ENCODE measurements at places on chromosomes 3 and 15.

DNA sequence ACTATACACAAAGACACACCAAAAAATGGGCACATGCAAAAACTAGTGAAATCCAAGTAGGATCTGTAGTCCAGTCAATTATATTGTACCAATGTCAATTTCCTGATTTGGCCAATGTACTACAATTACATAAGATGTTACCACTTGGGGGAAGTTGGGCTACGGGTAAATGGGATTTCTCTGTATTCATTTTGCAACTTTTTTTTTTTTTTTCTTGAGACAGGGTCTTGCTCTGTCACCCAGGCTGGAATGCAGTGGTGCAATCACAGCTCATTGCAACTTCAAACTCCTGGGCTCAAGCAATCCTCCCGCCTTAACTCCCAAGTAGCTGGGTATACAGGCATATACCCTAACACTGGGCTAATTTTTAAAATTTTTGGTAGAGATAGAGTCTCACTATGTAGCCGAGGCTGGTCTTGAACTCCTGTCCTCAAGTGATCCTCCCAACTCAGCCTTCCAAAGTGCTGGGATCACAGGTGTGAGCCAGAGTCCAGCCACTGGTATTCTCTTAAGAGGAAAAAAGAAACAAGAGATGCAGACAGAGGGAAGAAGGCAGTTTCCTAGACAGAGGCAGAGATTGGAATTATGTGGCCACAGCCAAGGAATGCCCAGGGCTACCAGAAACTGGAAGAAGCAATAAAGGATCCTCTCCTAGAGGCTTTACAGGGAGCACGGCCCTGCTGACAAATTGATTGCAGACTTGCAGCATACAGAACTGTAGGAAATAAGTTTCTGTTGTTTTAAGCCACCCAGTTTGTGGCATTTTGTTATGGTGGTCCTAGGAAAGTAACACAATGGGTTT, 33.3 kb downstream of the TFDP2 start:
- no peak for DNase-seq

DNA sequence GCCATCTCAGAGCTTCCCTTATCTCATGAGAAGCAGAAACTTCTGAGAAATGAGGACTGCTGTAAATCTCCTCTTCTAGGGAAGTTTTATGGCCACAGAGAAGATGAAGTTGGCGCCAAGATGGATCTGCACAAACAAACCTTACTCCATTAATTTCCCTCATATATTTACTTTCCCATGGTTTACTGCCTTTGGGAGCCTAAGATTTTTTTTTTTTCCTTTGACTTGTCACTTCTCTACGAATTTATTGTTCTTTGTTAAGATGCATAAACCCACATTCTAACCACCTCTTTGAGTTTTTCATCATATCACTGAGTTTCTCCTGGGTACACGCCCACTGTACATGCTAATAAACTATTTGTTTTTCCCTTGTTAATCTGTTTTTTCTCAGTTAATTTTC, 21.5 kb upstream of the NPTN start:
- no peak for DNase-seq

- no peak for DNase-seq
Measured at GRCh38 chr3:30026851-30027250, 579.5 kb upstream of the TGFBR2 start.

DNA sequence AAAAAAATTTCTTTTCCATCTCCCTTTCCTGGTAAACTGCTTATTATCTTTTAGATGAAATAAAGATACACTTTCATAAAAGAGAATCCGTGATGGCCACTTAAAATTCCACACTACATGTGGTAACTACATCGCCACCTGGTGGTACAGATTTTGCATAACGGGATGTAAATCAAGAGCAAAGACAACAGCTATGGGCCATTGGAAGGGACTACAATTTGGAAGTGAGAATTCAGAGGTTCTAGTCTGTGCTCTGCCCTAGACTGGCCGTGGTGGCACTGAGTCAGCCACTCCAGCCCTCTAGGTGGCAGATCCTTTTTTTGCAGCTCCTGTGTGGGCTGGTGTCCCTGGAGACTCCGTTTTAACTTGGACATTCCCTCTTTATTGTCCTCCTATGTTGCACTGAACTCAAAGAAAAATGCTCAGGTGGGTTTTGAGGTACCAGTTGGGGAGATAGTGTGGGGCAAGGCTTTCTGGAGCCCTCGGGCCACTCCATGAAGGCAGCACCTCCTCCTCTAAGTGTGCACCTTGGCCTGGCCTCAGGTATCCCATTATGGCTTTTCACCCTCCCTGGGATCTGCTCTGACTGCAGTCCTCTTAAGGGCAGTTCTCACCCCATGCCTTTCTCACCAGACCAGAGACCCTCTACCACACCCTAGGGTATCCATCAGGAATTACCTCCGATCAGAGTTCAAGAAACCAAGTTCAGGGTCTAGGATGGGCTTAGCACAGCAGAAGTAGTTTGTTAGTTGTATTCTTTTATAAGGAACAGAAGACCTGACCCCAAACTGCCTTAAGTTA, 54.9 kb downstream of the SPSB4 start:
- DNase-seq, result peak; percentile 76

DNA sequence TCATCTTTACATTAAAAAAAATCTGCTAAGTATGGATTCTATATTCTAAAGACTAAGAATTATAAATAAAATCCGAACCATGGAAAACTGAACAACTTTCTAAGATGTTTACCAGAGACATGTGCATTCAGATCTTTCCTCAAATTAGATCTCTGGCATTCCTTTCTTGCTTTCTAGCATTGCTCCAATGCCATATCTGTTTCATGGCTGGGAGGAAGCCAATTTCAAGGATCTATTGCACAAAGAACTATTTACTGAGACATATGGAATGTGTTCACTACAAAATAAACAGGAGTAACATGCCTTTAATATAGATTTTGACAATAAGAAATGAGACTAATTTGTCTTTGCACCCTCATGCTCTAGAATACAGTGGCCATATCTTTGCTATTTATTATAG, 45.1 kb upstream of the NANOGP8 start:
- DNase-seq, result no peak

DNA sequence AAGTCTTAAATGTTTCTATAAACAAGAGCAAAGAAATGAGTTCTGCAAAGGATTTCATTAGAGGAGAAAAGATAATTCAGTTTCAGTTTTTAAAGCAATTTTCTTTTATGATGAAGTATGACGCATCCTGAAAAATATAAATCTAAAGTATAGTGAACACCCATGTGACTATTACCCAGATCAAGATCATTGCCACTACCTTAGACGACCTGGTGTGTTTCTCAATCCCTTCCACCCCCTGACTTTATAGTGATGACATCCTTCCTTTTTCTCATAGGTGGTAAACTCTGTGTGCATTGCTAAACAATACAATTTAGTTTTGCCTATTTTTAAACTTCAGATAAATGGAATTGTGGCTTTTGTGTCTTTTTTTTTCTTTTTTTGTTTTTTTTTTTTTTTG, 8.4 kb downstream of the STT3B start:
- DNase-seq, result no peak

GRCh38 chr15:76401285-76401684, 64.7 kb downstream of the ISL2 start:
- no peak for DNase-seq

DNA sequence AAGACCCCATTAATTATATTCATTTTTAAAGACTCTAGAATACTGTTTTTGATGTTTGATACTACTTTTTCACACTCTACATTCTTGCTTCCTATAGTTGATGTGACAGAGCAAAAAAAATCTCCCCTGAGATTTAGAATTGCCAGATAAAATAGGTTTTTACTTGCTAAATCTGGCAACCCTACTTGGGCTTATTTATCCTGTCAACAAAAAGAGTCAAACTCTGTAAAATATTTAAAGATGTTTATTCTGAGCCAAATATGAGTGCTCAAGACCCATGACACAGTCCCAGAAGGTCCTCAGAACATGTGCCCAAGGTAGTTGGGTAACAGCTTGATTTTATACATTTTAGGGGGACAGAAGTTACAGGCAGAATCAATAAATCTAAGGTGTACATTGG, 72.3 kb downstream of the DAPK2 start:
- no peak for DNase-seq

- no peak for DNase-seq
Measured at GRCh38 chr3:157423337-157423736, 13.3 kb upstream of the PTX3 start.

GRCh38 chr3:153090973-153091372, 71.1 kb upstream of the RAP2B start:
- no peak for DNase-seq

- DNase-seq, result no peak
Measured at GRCh38 chr3:176757429-176757828, 439.9 kb downstream of the TBL1XR1 start.
